Activated CD4-positive, alpha-beta T cell treated with anti-CD3 and anti-CD28 coated beads for 24 hours (primary cell): ENCODE measurements at places on chromosomes 4 and X.

DNA sequence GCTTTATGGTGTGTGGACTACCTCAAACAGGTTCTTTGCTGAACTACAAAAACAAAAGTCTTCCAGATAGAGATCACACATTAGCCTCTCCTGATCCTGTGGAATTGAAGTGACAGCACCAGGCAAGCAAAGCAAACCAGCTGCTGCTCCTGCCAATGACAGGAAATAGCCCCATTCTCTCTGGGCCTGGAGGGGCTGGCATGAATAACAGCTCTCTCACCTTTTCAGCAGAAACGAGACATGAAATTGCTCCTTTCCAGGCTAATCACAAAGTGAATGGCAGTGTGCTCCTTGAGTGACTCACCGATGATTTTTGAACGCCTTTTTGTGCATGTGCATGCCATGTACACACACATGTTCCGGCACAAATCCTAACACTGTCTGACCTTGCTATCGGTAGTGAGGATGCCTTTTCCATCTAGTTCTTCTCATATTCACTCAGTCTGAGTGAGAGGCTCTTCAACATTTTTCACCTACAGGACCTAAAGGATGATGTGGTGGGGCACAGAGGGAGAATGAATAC, 24.4 kb downstream of the MFAP3L start:
- no peak for DNase-seq

DNA sequence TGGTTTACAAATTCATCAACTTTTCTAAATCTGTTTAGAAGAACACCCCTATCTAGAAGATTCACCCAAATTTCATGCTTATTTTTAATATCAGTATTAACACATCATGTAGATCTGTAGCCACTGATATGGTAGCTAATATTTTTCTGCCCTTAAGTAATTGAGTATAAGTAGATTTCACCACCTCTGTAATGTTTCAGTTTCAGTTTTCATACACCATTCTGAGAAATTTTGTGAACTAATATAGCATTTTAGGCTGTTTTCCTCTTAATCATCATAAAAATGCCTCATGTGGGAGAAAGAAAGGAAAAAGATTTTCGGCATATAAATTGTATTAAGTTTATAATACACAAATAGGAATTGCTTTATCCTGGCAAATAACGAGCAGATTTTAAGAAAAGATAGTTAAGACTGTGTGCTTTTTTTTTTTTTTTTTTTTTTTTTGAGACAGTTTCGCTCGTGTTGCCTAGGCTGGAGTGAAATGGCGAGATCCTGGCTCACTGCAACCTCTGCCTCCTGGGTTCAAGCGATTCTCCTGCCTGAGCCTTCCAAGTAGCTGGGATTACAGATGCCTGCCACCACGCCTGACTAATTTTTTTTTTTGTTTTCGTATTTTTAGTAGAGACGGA, 21.4 kb upstream of the RBPJ start:
- DNase-seq = no peak

DNA sequence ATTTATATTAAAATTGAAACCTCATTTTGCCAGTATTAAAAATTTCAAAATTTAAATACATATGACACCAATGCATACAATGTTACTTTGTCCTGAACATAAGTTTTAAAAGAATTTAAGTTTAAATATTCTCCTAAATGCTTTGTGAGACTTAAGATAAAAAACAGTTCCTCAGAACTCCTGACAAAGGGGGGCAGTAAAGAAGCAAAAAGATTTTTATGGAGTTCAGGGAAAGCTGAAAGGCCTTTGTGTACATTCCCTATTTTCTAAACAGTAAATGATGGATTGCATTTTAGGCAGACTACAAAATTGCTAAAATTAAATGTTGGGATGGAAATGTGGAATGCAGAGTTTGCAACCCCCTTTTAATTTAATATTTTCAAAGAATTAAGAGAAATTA, 81.7 kb downstream of the SNCA start:
- DNase-seq = no peak

DNA sequence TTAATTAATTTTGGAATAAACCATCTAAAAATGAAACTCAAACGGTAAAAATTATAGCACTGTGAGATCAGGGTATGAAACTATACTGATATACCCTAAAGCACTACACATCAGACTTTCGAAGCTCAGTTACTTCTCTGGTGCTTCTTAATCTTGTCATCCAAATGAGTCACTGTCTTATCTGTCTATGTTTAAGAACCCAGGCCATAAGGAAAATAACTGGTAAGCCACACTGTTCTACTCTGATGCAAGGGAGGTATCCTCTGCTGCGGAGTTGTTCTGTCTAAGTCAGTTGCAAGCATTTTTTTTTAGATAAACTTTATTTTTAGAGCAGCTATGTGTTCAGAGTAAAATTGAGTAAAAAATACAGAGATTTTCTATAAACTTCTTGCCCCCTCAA, 830.8 kb upstream of the POU3F4 start:
- DNase-seq = no peak

DNA sequence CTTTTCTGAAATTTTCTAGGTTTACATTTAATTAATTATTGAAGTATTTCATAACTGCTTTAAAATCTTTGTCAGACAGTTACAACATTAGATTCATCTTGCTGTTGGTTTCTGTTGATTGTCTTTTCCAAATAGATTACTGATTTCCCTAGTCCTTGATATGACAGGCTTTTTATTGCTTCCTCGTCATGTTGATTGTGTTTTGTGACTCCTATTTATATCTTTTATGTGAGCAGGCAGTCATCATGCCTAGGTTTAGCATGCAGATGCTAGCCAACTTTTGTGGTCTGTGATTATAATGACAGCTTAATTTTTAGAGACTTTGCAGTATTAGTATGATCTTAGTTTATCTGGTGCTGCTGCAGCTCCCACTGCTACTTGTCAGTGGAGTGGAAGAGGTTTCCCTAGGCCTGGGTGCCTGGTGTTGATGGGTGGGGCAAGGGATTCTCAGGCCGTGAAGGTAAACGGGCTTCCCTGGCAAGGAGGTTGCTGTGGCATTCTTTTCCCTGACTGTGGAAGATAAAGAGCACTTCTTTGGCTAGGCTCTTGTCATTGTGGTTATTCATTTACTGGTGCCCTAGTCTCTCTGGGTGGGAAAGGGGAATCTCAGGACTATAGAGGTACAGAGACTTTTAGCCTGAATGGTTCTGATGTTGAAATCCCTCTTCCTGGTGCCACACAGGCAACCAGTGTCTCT, 65.7 kb downstream of the SERPINA7 start:
- no peak for DNase-seq

- no peak for DNase-seq
Observed at GRCh38 chrX:79035421-79035820, 90.2 kb downstream of the P2RY10 start.

DNA sequence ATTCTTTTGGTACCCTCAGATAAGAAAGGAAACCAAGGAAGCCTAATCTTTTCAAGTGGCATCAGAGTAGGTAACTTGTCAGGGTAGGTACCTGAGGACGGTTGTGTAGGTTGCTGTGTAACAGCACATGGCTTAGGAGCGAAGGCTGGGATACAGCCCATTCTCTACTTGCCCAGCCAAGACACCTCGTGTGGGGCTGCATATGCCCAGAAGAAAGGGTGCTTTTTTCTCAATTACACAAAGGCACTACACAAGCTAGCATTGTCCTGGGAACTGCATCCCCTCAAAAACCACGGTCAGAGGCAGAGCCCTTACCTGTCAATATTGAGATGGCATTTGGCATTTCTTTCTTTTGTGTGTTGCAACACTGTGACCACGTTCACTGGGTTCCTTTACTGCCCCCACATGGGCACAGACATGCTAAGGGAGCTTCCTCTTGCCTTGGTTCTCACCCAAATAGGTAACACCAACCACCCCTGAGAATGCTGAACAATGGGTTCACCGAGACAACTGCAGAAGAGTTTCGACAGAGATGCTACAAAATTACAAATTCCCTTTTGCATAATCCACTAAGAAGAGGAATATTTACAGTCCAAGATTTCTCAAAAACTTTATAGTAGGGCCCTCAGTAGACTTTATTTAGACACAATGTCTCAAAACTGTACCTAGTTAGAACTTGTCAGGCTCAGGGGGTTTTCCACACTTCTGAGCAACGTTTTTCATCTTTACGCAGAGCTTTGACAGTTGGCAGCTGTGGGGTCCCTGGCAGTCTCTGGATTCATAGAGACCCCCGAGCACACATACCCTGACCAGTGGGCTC, 35.8 kb upstream of the TNIP3 start:
- no peak for DNase-seq

DNA sequence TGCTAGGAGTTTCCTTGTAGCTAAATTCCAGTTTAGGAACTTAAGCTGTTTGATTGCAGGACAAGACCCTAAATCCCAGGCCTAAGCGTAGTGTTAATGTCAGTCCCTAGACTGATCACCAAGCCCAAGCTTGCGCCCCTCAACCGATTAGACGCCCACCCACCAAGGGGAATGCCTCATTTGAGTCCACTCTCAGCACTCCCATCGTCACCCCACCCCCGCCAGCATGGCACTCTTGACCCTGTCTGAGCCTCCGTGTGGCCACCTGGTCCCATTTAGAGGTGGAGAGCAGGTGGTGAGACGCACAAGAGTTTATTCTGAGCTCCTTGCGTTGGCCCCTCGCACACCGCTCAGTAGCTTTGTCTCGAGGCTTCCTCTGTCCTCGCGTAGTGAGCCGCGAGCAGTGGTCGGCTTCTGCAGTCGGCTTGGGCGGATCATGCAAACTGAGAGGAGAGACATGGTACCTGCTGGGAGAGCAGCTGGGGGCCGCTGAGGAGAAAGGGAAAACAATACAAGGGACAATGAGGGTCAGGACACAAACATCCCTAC, 48.5 kb upstream of the ZNF157 start:
- DNase-seq = no peak

- DNase-seq = no peak
Observed at GRCh38 chr4:26384380-26385057, 63.7 kb downstream of the RBPJ start.

DNA sequence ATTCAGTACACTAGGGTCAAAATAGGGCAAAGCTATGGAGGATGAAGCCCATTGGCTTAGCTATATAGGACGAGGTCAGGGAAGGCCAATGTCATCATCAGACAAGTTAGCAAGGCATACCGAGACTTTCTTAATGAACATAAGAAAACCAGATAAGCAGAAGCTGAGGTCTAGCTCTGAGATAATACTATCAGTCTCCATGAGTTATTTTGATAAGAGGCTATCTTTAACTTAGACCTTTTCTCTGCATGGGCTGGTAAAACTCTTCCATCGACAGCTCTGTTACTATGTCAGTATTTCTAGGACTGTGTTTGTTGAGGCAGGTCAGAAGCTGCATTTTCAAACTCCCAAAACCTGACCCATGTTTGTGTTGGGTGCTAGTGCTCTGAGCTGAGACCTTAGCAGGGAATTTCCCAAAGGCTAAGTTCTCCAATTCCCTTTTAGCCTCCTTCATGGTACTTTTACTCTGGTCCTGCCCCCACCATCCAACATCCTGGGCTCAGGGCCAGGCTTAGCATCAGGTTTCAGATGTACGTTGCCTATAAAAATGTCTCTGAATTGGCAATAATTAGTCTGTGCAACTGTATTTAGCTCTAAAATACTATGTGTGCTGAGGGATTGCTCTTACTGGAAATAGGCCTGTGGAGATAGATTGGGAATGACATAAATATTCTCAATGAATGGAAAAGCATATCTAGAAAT, 29.3 kb upstream of the LRAT start:
- no peak for DNase-seq

GRCh38 chrX:20181598-20182329, 40.1 kb upstream of the EIF1AX start:
- DNase-seq = no peak

DNA sequence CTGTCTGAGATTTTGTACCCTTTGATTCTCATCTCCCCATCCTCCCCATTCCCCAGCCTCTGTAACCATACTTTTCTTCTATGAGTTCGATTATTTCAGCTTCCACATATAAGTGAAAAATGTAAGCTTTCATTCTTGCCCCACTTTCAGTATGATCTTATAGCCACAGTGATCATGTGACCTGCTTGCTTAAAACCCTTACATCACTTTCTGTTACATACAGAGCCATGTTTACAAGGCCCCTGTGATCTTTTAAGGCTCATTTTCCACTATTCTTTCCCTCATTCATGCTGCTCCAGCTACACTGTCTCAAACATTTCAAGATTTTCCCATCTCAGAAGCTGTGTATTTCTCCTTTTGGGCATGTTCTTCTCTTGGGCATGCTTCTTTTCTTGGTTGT, 147.7 kb downstream of the DCK start:
- no peak for DNase-seq

DNA sequence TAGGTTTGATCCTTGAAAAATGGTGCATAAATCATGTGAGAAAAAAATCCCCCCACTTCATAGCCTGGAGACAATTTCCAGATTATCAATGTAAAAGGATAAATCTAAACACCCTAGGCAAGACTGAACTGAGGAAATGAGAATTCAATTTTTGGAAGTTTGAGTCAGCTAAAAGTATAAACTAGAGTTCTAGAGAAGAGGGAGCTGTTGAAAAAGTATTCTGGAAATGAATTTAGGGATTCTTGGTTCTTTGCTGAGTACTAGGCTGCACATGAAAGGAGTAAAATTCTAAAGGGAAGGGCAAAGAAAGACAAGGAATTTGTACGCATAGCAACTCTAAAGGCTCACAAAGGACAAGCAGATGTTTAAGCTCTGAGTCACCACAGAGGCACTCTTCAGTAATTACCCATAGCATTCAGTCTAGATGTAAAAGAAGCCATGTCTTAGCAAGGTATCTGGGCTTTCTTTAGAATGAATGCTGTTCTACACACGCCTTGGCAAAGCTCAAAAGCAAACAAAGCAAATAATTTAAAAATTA, 896.5 kb downstream of the PDHA2 start:
- DNase-seq = no peak

DNA sequence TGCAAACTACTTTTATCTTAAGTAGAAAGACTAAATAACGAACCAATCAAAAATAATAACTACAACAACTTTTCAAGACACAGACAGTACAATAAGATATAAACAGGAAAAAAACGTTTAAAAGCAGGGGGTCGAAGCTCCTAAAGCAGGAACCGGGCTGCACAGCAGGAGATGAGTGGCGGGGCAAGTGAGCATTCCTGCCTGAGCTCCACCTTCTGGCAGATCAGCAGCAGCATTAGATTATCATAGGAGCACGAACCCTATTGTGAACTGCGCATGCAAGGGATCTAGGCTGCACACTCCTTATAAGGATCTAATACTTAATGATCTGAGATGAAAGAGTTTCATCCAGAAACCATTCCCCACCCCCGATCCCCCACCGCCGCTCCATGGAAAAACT, 146.2 kb downstream of the TEX11 start:
- no peak for DNase-seq
